ENCODE measurements at places on chromosomes 2 and 18.

- DNase-seq, result peak; percentile 75
Observed at GRCh38 chr18:77223653-77224052, 26.0 kb upstream of the GALR1 start.

DNA sequence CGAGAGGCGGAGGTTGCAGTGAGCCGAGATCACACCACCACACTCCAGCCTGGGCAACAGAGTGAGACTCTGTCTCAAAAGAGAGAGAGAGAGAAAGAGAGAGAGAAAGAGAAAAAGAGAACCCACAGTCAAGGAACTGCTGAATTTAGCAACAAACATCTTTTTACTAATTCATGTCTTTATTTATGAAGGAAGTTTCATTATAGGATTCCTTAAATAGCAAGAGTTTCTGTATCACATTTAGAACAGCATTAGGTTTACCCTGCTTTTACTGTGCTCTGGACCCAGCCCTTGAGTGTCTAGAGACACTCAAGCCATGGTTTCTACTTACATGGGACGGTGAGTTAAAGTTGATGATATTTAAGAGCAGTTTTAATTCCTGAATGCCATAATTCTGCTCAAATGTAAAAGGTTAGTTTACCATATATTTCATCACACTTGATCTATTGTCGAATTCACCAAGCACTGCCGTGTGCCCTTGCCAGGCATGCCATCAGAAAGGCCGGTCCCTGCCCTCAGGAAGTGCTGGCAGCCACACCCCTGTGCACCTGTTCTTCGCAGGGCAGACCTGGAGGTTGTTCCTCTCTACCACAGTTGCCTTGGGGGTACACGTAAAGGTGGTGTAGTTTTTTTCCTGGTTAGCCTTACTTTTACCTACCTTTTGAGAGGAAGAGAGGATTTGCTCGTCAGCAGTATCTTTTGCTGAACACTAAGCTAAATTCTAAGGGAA, 153.3 kb downstream of the LDLRAD4 start:
- no peak for DNase-seq

GRCh38 chr2:33230842-33231241, 245.6 kb upstream of the RASGRP3 start:
- no peak for DNase-seq

DNA sequence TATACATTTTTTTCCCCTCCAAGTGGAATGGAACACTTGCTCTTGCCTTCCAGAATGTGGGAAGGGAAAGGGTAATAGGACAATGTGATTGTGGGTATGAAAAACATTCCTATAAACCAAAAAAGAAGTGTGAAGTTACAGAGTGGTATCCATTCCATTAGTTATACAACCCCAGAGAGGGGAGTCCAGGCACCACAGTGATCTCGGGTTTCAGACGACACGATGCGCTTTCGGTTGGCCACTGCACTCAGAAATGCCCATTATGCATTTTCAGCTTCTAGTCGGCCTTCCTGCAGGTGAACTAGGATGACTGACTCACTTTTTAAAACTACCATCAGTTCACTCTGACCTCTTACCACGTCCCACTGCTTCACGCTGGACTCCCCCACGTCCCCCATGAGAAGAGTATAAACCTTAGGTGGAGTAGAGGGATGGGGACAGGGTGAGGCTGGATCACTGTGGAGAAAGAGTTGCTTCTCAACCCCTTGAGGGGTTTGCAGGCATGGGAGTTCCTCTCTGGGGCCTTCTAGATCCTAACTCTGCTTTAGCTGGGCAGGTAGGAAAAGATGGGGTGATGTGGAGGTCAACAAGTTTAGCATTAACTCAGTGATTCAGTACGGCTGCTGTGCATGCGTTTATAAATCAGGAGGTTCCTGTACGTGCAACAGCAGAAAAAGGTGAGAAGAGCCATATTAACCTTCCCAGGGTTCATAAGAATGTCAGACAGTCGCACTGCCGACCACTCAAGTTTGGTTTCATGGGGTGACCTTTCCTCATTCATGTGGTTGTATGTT, 50.5 kb downstream of the ZNF532 start:
- DNase-seq, result no peak

DNA sequence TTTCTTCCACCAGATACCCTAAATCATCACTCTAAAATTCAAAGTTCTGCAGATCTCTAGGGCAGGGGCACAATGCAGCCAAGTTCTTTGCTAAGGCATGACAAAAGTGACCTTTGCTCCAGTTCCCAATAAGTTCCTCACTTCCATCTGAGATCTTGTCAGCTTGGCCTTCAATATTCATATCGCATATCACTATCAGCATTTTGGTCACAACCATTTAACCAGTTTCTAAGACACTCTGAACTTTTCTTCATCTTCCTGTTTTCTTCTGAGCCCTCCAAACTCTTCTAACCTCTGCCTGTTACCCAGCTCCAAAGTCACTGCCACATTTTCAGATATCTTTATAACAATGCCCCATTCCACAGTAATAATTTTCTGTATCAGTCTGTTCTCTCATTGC, 452.6 kb upstream of the TRIB2 start:
- no peak for DNase-seq

DNA sequence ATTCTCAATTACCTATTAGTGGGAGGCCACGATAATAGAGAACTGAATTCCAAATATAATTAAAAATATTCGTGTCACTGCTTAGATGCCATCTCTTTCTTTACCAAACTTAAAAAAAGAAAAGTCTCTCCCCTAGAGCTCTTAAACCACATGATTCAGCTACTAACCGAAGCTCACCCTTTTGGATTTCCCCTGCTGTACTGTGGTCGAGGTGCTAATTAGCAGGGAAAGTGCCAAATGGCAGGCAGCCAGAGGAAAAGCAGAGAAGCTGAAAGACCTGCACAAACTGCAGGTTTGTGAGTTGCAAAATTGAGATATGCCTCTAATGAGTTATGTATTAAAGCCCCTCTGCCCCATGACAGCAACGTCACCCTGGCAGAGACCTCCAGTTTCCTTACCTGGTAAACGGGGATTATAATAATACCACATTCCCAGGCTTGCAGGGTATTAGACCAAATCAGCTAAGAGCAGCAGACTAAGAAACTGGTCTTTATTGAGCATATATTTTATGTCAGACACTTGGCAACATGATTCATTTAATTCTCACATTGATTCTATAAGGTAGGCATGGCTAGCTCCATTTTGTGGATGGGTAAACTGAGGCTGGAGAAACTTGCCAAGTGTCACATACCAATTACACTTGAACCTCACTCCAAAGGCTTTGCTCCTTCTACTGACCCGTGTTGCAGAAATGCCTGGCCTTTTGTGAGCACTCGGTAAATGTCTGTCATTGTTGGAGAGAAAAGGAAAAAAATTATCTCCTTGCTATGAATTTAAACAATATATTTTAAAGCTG, 259.7 kb downstream of the LPIN1 start:
- DNase-seq, result no peak

GRCh38 chr2:9443526-9443925, 20.1 kb downstream of the CPSF3 start:
- DNase-seq, result no peak

GRCh38 chr2:188449971-188450370, 158.3 kb downstream of the GULP1 start:
- peak; percentile 7 for DNase-seq

- no peak for DNase-seq
Observed at GRCh38 chr2:105526000-105526925, 127.4 kb upstream of the FHL2 start.

GRCh38 chr2:1754046-1754445, 9.7 kb upstream of the PXDN start:
- no peak for DNase-seq

- peak; percentile 3 for DNase-seq
Observed at GRCh38 chr2:224892574-224893204, 149.6 kb downstream of the DOCK10 start.

GRCh38 chr2:69943000-69943842, 18.2 kb downstream of the ASPRV1 start:
- DNase-seq, result no peak

DNA sequence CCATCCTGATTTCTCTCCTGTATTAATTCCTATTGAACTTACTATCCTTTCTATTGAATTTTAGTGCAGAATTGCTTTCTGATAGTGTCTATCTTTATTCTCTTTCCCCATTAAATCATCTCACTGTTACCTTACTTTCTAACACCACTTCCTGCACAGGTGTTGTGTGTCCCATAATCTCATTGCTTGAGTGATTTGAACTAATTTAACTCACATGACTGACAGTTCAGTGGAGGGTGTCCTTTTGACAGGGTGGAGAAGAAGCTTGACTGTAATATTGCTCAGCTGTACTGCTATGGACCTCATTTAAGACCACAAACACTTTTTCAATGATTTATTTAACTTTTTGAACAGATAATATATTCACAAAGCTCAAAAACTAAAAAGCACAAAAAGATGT, 211.8 kb downstream of the NRXN1 start:
- DNase-seq, result no peak

GRCh38 chr2:193907561-193907960, 1712.8 kb upstream of the TMEFF2 start:
- DNase-seq, result no peak

DNA sequence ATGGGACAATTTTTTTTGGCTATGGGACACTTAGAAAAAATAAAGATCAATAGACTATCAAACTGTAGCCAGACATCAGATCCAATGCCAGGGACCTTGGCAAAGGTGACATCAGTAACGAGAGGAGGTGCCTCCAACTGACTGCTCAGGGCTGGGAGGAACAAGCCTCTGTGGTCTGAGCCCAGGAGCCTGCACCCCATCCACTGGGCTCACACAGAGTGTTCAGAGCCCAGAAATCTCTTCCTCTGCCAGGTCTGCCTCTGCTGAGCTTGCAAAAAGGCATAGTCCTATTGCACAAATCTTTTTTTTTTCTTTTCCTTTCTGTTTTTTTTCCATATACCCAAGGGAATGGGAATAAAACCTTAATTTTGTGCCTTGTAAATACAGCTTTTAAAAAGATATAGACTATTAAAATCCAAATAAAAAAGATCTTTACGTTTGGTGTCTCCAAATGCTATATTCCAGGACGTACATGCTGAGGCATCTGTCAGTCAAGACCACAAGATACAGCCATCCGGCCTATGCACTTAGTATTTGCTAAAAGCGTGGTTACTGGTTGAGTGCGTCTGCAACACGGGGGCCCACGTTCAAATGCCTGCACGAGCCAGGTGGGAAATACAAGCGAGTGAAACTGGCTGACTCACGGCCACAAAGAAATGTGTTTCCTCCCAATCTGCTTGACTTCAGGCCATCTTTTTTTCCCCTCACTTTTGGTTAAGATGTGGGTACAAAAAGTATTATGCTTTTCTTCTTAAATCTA, 7.8 kb upstream of the ARHGAP25 start:
- no peak for DNase-seq

- no peak for DNase-seq
Observed at GRCh38 chr2:86097114-86097896, 8.4 kb downstream of the POLR1A start.

GRCh38 chr2:20649576-20649975, 1.3 kb downstream of the HS1BP3 start:
- DNase-seq, result peak; percentile 12

GRCh38 chr2:134845719-134846118, 7.3 kb downstream of the ACMSD start:
- DNase-seq, result peak; percentile 64

- peak; percentile 74 for DNase-seq
Observed at GRCh38 chr18:45522371-45522770, 92.9 kb upstream of the SLC14A2 start.

DNA sequence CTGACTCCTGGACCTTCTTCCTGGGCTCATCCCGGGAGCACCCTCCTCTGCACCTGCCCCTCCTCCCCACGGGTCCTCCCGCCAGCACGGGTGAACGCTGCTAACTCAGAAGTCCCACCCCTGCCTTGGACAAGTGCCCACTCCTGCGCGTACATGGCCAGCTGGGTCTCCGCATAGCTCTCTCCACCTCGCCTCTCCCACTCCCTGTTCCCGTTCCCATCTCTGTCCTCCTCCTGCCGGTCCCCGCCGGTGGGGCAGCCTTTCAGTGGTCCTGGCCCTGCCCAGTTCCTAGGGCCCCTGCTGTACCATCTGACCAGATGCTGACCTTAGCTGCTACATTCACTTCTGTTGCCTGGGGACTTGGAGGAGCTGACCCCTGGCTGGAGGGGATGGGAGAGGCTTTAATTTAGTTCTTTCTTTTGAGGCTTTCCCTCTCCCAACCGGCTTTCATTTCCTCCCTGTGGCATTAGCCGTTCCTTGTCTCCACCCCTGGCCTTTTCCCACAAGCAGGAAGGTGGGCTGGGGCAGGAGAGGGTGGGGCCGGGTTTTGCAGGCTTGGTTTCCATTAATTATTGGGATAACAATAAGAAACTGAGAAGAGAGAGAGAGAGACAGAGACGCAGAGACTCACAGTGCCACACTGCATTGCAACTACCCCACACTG, 136.1 kb downstream of the SH3BP4 start:
- no peak for DNase-seq

GRCh38 chr2:219520079-219520478, 5.8 kb downstream of the ASIC4 start:
- no peak for DNase-seq

DNA sequence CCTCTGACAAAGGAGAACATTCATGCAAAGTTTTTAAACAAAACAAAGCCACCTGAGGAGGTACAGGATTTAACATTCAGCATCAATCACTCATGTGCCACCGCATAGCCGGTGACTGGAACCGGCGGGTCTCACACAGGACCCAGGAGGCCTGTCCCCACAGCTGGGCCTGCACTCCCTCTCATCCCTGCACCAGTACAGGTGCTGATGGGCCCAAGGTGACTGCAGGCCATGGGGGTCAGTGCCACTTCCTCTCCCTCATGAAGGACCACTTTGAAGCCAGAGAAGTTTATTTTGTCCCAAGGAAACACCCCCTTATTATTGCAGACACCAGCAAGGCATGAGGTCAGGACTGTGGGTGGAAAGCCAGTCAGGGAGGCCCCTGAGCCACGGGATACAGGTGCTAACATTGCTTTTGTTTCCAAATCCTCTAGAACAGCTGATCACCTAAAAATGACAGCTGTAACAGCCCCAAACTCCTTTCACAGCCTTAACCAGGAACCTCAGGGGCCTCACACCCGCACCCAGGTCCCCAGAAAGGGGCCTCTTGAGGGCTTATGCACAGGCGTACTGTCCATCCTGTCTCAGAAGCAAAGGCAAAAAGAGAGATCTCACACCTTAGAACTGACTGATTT, 14.0 kb downstream of the PARD6G start:
- DNase-seq, result no peak

DNA sequence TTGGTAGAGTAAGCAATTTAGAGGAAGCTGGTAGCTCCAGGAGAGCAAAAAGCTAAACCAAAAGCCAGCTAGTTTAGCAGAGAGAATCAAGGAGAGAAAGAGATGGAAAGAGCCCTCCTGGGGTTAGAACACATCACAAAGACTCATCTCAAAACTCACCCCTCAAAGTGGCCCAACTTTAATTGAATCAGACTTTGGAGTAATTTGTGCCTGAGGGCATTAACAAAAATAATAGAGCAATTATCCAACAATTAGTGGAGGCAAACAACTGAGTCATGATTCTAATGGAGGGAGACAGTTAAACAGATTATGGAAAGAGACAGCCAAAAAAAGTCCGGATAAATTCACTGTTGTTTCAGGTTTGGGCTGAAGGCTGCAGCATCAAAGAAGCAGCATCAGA, 417.4 kb downstream of the KCNJ3 start:
- no peak for DNase-seq

DNA sequence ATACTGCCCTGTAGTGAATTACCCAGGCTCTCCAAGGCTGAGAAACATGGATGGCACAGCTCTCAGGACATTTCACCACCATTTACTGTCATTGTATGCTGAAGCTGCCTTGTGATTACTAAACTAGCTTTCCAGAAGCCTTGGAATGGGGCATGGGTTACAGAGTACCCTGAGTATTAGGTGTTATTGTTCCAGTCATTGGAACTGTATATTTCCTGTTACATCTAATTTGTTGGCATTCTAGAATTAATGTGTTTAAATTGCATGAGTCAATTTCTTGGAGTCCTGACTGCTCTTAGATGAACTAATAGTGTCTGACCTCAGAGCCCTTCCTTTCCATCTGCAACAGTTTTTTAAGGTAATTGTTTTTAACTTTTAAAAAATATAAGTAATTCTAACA, 9.0 kb downstream of the DGUOK start:
- DNase-seq, result peak; percentile 36
